Cardiac muscle cell (in vitro differentiated cells and primary cell): ENCODE measurements at places on chromosomes 2 and 18.
A peak's percentile ranks its signal among the peaks of the same experiment; 100 is the strongest.

GRCh38 chr2:48440103-48440390, 89.9 kb upstream of the STON1 start:
- no peak for DNase-seq

- DNase-seq = no peak
Observed at GRCh38 chr2:168244318-168244717, 3.1 kb downstream of the STK39 start.

DNA sequence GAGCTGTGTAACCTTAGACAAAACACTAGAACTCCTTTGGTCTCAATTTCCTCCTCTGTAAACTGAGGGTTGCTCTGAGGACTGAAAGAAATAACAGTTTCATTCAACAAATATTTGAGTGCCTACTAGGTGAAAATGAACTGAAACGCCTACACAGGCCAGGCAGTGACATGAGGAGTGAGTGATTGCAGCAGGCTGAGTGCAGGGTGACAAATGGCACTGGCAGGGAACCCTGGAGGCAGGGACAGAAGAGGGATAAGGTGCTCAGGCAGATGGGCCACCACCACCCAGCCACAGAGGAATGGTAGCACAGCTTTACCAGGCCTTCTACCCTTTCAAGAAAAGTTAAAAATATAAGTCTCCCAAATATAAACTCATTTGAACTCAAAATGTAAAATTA, 11.5 kb upstream of the RNU4ATAC start:
- no peak for DNase-seq

DNA sequence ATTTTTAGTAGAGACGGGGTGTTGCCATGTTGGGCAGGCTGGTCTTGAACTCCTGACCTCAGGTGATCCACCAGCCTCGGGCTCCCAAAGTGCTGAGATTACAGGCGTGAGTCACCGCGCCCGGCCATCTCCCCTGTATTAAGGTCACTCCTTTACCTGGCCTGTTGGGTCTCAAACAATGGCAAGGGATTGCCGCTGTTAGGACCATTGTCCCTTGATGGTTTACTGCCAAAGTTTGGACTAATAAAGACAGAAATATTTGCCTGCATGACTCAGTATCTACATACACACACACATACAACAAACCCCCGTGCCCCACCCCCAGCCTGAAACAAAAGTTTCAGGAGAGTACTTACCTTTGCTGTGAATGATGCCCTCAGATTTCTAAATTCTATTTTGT, 16.5 kb downstream of the PARD3B start:
- DNase-seq = no peak

DNA sequence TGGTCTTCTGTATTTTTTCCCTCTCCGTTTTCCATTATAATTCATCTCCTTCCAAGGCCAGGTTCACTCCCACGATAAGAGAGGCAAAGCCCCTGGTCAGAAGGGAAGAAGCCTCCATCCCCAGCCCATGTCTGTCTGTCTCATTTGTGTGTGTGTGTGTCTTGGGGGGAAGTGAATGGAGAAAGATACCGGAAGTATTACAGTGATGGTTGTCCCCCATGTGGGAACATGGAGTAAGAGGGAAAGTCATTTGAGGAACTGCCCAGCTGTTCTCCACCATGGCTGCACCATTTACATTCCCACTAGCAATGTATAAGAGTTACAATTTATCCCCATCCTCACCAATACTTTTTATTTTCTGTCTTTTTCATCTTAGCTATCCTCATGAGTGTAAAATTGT, 113.6 kb upstream of the ATP8B1 start:
- DNase-seq = no peak

DNA sequence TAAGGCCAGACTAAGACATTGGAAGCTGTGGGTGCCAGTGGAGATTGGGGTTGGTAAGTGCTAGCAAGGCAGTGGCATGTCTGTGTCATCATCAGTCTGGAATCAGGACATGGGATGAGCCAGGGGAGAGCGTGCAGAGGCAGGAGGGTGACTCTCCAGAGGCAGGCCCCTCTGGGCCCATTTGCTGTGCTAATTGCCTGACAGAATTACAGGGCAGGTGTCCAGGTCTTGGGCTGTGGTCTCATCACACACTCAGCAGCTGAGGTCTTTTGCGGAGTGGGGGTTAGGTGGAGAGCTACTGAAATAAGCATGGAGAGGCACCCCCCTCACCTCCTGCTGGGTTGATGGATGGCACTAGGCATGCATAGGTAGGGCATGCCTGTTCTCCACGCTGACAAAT, 57.4 kb downstream of the CELF4 start:
- DNase-seq = no peak

GRCh38 chr2:136444323-136444722, 321.0 kb upstream of the THSD7B start:
- no peak for DNase-seq

GRCh38 chr2:8636041-8636491, 45.8 kb upstream of the ID2 start:
- peak; percentile 14 for DNase-seq

- no peak for DNase-seq
Observed at GRCh38 chr18:12406371-12407111, 1.2 kb upstream of the PRELID3A start.

DNA sequence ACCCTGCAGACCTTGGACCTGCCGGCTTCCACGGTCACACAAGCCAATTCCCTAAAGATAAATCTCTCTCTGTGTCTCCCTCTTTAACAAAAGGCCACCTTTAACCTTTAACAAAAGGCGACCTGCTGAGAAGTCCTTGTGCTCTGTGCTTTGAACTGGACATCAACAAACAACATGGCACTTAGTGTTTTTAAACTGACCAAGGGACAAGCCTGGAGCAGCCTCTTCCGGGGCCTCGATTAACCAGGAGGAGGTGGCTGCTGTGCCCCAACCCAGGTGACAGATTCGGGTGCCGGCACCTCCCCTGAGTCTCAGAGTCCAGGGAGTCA, 135.3 kb downstream of the RTP5 start:
- no peak for DNase-seq

- DNase-seq = no peak
Observed at GRCh38 chr18:35508746-35509338, 11.1 kb upstream of the INO80C start.

- DNase-seq = no peak
Observed at GRCh38 chr2:241230435-241230834, 42.0 kb downstream of the ANO7 start.

DNA sequence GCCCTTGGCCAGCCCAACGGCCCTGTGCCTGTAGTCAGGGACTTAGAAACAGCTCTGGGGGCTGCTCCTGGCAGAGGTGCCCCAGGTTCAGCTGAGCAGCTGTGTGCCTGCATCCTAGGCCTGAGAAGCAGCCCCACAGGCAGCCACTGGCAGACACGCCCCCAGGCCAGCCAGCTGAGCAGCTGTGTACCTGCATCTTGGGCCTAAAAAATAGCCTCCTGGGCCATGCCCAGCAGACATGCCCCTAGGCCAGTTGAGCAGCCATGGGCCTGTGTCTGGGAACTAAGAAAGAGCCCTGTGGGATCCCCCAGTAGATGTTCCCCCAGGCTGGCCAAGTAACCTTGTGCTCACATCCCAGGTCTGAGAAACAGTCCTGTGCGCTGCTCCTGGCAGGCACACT, 64.0 kb downstream of the TBR1 start:
- no peak for DNase-seq

DNA sequence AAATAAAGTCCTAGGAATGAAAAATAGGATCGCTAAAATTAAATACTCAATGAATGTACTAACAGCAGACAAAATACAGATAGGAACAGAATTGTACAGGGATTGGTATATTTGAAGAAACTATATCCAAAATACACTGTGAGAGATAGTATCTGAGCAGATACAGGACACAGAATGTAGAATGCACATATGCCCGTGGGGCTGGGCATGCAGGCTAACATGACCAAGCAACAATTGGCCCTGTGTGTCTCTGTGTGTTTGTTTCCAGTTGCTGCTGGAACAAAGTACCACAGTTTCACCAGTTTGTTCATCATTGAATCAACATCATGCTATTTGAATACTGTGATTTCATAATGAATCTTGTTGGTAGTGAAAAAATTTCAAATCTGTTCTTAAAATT, 127.6 kb downstream of the PMAIP1 start:
- DNase-seq = no peak

- DNase-seq = peak; percentile 92
Observed at GRCh38 chr18:36828630-36829361, at the start of the genes KIAA1328 and TPGS2. Gene KIAA1328 (plus strand): TSS chr18:36829127. CDS start chr18:36829139, 12 bp downstream. Gene TPGS2 (minus strand): TSS chr18:36829002. CDS start chr18:36828767, 235 bp downstream.
